MV-4-11 (cell line): ENCODE measurements at places on chromosomes 2 and 18.
A peak's percentile ranks its signal among the peaks of the same experiment; 100 is the strongest.

DNA sequence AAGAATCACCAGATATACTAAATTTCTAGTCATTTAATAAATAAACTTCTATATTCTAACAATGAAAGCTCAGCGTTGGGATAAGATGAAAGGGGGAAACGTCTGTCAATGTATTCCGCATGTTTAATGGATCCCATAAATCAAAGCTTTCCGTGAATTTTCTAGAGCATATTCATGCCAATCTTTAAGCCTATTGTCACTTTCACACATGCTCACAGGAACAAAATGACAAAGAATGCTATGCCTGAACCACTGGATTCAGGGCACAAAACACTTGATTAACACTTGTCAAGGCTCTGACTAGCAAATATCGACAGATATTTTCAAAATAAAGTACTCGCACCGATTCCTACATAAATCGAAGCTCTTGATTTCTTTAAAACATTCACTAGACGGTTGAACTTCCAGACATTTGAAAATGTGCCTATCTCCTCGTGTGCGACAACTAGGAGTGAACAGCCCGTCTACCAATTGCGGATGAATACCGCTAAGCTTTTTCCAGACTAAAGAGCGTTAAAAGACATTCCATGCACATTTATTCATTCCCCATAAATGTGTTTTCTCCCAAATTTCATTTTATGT is 1.8 kb downstream of the TLK1 start:
- DNase-seq, result no peak

- DNase-seq, result no peak
These were observed 20.2 kb upstream of the MRO start for GRCh38 chr18:50839996-50840395.

- no peak for DNase-seq
These were observed 33.1 kb upstream of the RMDN2 start for GRCh38 chr2:37891846-37892435.

DNA sequence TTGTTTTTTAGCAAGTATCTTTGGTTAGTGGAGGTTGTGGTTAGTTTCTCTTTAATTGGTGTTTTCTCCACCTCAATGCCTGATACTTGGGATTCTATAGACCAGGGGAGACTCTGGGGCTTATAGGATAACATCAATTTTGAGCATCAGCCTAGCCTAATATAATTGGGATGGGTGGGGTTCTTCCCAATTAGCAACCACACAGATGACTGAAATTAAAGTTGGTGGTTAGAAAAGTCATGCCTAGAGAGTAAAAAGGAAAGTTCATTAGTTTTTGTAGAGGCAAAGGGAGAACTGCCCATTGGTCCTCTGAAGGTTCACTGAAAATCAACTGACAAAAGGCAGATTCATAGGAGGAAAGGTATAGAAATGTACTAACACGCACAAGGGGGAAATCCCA is 843.3 kb downstream of the TSN start:
- DNase-seq, result no peak

DNA sequence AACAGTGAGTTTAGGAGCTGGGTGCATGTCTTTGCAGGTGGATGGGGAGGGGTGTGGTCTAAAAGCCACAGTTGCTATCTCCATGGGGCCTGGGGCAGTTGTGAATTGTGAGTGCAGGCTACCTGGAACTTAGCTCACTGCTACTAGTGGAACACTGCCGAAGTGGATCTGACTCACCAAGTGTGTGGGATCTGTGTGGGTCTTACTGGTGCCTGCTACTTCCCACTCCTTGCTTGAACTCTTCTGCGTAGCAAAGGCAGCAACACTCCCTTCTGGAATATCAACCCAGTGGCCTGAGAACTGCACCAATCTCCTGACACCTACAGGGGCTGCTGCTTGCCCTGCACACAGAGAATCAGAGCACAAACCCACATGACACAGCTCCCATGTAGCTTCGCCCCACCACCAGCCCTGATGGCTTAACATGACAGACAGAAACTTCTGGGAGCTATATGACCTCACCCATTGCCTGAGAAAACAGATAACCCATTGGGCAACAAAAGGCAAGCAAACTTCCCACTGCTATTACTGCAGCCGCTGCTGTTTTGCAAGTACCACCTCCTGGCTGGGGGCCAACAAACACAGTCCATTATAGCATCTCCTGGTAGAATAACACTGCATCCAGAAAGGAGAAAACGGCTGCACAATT is 455.1 kb upstream of the DDX18 start:
- no peak for DNase-seq

DNA sequence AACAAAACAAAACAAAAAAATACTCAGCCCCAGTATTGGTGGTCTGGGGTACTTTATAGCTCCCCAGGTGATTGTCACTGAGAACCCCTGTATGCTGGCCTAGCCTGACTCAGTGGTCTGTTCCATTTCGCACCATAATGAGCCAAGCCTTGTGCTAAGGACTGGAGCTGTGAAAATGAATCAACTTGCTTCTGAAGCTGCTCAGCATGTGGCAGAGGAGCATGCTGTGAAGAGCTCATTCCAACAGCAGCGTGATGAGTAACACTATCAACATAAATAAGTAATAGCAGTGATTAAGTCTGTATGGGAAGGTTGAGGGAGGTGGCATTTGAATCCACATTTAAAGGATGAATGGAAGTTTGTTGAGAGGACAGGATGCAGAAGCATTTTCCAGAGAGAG is 67.2 kb upstream of the ATL2 start:
- no peak for DNase-seq

GRCh38 chr2:20432714-20433113 is 14.2 kb upstream of the RHOB start:
- no peak for DNase-seq

GRCh38 chr2:215105607-215106354 is 32.6 kb downstream of the ABCA12 start:
- DNase-seq, result no peak

- DNase-seq, result no peak
These were observed 13.8 kb downstream of the EHD3 start for GRCh38 chr2:31247711-31248110.

GRCh38 chr2:226179010-226179409 is 620.6 kb downstream of the IRS1 start:
- DNase-seq, result no peak

GRCh38 chr2:99811544-99811943 is 321.7 kb upstream of the REV1 start:
- no peak for DNase-seq

DNA sequence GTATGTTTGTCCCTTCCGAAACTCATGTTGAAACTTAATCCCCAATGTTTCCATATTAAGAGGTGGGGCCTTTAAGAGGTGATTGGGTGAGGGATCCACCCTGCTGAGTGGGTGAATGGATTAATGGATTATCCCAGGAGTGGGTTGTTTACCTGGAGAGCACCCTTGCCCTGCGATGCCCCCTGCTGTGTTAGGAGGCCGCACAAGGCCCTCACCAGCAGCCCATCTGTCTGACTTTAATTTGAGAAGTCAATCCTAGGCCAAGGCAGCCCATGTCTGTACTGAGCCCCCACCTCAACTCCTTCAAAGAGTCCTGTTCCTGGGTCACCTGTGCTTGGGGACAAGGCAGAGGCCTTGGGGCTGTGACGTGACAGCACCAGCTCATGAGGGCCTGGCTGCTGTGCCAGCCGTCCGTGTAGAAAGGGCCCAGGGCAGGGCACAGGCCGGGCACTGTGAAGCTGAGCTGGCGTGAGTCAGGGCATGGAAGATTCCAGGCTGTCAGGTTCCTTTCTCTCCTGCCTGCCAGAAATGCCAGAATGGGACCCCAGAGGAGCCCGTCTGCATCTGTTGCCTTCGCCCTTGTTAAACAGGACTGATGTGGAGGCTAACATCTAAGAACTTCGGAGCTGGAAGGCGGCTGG is 21.3 kb upstream of the TAF1B start:
- DNase-seq, result no peak

- no peak for DNase-seq
These were observed 23.1 kb downstream of the SFTPB start for GRCh38 chr2:85644909-85645308.

DNA sequence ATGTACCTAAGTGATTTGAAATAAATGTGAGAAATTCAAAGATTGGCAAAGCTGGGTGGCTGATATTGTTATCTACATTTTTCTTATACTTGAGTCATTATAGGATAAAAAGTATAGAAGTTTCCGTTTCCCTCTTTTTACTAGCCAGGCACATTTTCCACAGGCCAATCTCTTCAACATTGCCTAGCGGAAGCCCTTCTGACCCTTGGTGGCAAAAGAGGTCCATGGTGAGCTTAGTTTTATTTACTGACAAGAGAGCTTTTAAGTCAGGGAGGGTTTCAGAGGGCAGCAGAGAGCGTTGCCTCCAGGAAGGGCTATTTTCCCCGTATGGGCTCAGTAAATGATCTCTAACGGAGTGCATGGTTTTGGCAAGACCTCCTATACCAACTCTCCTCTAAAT is 15.1 kb upstream of the RHOB start:
- DNase-seq, result peak; percentile 61

- DNase-seq, result no peak
These were observed 813 bp downstream of the NDC80 start for GRCh38 chr18:2572171-2572569.

GRCh38 chr2:213065583-213066442 is 85.6 kb downstream of the IKZF2 start:
- no peak for DNase-seq

DNA sequence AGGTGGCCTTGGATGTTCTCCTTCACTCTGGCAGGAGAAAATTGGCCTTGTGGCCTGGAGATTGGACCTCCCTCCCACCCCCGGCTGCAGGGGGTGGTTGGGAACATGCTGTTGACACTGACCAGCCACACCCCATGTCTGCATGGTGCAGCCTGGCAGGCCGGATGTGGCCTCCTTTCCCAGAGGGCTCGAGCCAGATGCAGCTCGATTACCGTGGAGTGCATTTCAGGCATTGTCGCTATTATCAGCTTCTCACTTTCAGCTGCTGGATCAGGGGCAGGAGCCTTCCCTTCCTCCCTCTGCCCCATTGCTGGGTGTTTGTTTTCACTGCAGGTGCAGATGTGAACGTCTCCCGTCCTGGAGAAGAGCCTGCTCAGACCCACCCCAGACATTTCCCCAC is 211.0 kb upstream of the SIX2 start:
- DNase-seq, result no peak

DNA sequence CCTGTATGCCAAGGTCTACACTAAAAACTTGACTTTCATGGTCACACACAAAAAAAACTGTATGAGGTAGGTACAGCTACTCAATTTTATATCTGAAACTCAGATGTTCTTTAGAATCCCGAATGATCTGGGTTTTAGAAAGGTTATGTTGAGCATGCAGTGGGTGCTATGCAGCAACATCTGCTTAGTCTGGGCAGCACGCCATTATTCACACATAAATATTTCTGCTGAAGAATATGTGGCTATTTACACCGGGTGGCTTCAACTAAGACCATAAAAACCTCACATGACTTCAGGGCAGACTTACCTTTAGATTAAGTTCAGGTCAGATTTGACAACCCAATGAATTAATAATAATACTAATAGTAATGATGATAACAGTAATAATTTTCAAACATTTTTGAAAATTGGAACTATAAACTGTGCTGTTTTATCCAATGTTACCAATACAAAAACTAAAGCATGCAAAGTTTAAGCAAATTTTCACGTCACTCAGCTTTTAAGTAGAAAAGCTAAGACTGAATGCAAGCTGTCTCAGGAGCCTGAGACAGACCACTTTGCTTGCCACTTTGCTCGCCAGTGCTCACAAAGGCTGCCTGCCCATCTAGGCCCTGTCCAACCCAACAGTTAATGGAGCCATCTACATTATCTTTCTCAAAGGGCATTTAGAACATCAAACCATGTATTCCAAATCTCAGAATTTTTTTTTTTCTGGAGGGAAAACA is 292.0 kb downstream of the CNTNAP5 start:
- DNase-seq, result no peak

DNA sequence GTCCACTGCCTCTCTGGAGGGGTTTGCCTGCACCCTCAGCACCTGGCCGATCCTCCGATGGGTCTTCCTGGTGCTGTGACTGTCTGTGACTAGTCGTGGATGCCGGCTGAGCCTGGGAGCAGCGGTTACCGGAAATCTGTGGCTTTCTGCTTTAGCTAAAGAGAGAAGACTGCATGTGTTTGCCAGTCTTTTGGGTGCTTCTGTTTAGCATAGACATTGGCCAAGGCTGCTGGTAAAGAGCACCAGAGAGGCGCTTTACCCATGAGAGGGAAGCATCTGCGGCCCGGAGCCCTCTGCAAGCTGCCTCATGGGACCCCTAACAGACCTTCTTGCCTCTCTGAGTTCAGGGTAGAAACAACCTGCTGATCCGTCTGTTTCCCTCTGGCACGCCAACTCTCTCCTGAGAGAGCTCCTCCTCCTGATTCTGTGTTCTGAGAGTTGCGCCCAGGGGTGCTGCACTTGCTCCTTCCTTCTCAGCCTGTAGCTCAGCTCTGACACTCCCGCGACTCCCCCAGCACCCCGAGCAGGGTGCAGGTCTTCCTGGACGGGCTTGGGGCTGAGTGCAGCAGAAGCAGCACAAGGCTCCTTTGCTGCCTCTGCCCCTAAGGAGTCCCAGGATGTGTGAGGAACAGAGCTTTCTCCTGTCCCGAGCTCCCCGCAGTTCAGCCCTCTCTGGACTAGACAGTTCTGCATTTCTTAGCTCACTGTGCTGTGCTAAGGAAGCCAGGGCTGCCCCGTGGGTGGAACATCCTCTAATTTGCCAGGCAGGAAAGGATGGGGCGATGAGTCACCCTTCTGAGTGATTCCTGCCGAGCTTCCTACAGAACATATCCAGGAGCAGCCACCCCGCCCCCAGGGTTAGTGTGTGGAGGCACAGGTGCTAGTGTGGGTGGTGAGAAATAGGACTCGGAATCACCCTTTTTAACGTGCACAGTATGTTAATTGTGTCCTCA is 203.2 kb downstream of the SH3RF3 start:
- peak; percentile 71 for DNase-seq

DNA sequence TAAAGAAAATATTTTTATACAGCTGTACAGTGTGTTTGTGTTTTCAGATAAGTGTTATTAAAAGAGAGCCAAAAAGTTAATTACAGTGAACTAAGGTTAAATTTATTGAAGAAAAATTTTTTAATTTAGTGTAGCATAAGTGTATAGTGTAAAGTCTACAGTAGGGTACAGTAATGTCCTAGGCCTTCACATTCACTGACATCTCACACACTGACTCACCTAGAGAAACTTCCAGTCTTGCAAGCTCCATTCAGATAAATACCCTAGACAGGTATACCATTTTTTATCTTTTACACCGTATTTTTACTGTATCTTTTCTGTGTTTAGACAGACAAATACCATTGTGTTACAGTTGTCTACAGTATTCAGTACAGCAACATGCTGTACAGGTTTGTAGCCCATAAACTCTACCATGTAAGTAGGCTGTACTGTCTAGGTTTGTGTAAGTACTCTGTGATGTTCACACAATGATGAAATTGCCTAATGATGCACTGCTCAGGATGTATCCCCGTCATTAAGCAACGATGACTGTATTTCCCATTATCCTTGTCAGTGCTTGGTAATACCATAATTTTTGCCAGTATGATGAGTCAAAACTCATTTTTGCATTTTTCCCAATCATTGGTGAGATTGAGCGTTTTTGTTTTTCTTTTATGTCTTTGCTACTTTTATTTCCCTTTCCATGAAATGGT is 48.2 kb upstream of the B3GNT2 start:
- DNase-seq, result peak; percentile 11

GRCh38 chr2:20048488-20049448 is 2.7 kb downstream of the LAPTM4A start:
- no peak for DNase-seq
